ENCODE measurements at places on chromosomes 4 and X. TPM values are rescaled to one million over a fixed set of nuclear protein-coding genes. Genes with fewer than 3 reads are reported as not detected.

DNA sequence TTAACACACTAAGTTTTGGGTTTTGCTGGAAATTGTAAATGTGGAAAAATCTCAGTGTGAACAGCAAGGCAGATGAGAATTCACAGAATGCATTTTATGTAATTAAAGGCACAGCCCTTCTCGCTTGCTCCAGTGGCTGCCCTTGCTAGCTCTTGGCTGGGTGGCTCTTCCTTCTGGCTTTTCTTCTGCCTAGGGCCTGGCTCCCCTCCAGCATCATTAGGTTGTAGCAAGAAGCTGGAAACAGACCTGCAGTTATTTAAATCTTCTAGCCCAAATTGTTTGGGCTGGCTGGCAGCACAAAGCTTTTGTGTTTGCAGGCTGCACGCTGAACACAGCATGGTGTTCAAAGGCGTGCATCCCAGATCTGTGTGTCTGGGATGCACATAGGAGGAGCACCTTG, 56.5 kb downstream of the LIMCH1 start:
- no peak for DNase-seq

Gene C4orf17
- not detected for total RNA-seq

DNA sequence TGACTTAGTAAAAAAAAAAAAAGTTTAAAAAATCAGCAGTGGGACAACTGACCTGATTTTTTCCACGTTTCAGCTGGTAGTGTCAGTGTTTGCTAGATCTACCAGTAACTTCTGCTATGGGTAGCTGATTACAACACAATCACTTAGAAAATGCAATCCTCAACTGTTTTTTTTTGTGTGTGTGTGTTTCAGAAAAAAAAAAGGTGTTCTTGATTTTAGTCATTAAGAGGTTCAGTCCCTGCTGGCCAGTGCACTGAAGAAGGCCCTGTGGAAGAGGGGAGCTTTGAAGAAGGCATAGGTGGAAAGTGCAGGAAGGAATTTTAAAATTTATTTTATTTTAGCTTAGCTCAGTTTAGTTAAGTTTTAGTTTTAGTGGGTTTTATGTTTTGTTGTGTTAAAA, 46.9 kb downstream of the SH2D1A start:
- no peak for DNase-seq

Gene SOD3
- not detected for total RNA-seq

- DNase-seq: no peak
Observed at GRCh38 chrX:112819008-112819640, 21.5 kb downstream of the AMOT start.

Gene UGT2B10
- total RNA-seq: not detected

- DNase-seq: no peak
Observed at GRCh38 chr4:31190671-31191070, 470.5 kb downstream of the PCDH7 start.

GRCh38 chr4:121339307-121339706, 41.5 kb downstream of the QRFPR start:
- no peak for DNase-seq

Measured in activated naive CD4-positive, alpha-beta T cell treated with anti-CD3 and anti-CD28 coated beads, Interleukin-2, amount 50 U/mL, for 72 hours (primary cell).